Fibroblast of villous mesenchyme (primary cell): ENCODE measurements at places on chromosomes 1 and 21. TPM values are rescaled to one million over a fixed set of nuclear protein-coding genes. Genes with fewer than 3 reads are reported as not detected.
A peak's percentile ranks its signal among the peaks of the same experiment; 100 is the strongest.

Gene S100A7
- not detected in 2 replicates for total RNA-seq

Gene OR10Z1
- not detected in 2 replicates for total RNA-seq

- DNase-seq, result no peak
These were observed 16.1 kb upstream of the PEX10 start for GRCh38 chr1:2428490-2428889.

GRCh38 chr1:233759665-233760064 is 144.8 kb upstream of the SLC35F3 start:
- DNase-seq, result no peak

DNA sequence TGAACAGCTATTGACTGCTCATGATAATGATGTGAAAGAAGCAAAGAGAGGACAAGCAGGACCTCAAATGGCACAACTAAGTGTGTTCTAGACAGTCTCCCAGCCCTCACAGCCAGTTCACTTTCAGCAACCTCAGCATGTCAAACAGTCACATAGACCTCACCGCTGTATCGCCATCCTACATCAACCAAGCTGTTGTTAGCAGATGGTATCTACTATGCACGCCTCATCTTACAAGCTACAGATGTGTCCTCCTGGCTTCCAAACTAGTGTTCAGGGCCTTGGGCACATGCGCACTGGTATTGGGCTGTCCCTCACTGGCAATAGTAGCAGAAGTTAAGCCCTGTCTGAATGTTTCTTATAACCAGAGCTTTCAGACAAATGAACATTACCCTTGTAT is 28.4 kb downstream of the EVI5 start:
- DNase-seq, result peak; percentile 46

DNA sequence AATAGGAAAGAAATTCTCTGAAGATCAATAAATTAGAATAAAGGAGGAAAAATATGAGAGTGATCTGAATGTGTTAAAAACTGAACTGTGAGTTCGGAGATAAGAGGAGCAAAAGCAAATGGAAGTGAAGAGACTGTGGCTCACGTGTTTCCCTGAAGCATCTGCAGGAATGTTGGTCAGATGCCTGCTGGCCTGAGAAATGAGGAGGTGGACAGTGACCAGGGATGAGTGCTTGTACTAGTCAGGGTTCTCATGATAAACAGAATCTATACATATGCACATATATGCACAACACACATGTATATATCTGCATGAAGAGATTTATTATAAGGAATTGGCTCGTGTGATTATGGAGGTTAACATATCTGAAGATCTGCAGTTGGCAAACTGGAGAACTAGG is 103.4 kb upstream of the TIAM1 start:
- DNase-seq, result no peak

DNA sequence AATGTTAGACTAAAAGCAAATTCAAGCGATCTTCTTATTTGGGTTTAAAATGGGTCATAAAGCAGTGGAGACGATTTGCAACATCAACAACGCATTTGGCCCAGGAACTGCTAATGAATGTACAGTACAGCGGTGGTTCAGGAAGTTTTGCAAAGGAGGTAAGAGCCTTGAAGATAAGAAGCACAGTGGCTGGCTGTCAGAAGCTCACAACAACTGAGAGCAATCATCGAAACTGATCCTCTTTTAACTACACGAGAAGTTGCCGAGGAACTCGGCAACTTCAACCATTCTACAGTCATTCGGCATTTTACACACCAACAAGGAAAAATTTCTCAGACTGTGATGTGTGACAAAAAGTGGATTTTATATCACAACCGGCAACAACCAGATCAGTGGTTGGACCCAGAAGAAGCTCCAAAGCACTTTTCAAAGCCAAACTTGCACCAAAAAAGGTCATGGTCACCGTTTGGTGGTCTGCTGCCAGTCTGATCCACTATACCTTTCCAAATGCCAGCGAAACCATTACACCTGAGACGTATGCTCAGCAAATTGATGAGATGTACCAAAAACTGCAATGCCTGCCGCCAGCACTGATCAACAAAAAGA is 47.9 kb downstream of the ASH1L start:
- no peak for DNase-seq

DNA sequence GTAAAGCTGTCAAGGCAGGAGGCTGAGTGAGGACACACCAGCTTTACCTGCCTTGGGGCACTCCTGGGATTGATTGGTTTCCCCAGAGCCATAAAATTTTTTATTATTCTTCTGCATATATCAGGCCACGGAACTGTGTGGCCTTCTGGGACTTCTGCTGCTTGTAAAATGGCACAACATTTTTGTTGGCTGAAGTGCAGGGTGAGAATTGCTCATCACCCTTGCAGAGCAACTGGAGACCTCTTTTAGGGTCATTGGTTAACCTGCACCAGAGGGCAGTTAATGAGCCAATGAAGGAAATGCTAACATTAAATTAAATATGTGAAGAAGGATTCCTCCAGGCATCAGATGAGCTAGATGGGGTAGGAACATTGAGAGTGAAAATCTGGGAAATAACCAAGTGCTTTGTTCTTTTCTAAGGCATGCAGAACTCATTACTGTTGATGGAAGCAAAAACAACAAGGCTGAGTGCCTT is 87.7 kb downstream of the LTN1 start:
- no peak for DNase-seq

- no peak for DNase-seq
These were observed 15.3 kb downstream of the TOMM20 start for GRCh38 chr1:235113183-235113917.

GRCh38 chr1:17462669-17463068 is 23.2 kb upstream of the RCC2 start:
- peak; percentile 14 for DNase-seq

- no peak for DNase-seq
These were observed 31.1 kb downstream of the GNAI3 start for GRCh38 chr1:109579491-109579890.
